ENCODE measurements at places on chromosomes 2 and 18.

DNA sequence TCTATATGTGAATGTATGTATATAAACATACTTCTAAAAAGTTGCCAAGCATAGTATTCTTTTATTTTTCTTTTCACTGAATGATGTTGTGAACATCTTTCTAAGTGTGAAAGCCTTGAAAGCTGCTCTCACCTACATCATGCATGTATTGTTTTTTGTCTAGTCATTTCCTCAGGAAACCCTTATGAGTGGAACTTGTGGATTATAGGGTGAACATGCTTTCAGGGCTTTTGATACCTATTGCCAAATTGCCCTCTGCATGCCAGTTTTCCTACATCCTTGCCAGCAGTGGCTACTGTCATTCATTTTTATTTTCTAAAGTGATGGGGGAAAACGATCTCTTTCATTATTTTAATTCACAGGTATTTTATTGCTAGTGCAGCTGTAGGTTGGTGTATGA, 78.3 kb downstream of the ADAM23 start:
- no peak for DNase-seq

- DNase-seq, result no peak
Observed at GRCh38 chr2:106833256-106833655, 52.7 kb downstream of the ST6GAL2 start.

- no peak for DNase-seq
Observed at GRCh38 chr2:65554765-65555591, 122.6 kb upstream of the SPRED2 start.

GRCh38 chr2:101577173-101577572, 102.3 kb upstream of the RFX8 start:
- DNase-seq, result no peak

- peak; percentile 1 for DNase-seq
Observed at GRCh38 chr2:123953846-123954245, 71.2 kb upstream of the CNTNAP5 start.

DNA sequence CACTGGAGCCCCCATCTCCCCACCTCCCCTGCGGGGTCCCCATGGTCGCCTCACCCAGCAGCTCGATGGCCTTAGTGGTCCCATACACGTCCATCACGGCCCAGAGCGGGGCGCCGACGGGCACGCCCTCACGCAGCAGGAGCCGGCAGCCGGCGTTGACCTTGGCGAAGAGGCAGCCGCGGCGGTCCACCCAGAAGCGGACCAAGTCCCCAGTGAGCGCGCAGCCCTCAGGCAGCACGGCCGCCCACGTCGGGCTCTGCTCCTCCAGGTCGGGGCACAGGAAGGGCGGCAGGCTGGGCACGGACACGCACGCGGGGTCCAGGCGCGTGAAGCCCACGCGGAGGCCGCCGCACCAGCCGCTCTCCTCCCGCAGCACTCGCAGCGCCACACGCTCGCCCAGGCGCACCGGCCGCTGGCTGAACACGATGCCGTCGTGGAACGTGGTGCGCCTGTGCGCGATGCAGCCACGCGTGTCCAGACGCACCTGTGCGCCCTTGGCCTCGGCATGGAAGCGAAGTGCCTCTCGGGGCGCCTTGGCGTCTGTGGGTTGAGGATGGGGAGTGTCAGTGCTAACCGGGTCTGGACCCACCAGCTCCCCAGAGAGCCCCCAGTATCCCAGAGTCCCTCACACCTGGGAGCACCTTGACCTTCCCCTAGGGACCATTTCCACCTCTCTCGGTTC, 4.6 kb downstream of the NEURL3 start:
- DNase-seq, result no peak

DNA sequence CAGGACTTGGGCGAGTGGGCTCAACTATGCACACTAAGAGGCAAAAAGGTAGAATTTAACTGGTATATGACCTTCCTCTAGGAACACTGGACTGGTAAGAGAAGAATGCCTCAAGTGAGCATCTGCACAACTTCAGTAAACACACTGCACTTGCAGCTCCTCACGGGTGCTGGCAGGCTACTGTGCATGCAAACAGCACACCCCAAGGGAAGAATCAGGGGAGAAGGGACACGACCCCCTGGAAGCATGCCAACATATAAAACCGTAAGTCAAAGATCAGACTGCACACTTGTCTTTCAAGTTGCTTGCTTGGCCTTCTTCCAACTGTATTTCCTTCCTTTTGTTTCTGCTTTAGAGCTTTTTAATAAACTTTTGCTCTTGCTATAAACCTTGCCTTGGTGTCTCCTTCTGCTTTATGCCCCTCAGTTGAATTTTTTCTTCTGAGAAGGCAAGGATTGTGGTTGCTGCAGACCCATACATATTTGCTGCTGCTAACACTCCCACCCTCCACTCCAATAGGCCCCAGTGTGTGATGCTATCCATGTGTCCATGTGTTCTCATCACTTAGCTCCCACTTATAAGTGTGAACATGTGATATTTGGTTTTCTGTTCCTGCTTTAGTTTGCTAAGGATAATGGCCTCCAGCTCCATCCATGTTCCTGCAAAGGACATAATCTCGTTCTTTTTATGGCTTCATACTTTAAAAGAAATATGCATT, 263.7 kb upstream of the SPOPL start:
- no peak for DNase-seq

GRCh38 chr2:161825429-161825828, 201.2 kb downstream of the SLC4A10 start:
- no peak for DNase-seq

- DNase-seq, result no peak
Observed at GRCh38 chr2:204533629-204534370, 11.5 kb upstream of the PARD3B start.

DNA sequence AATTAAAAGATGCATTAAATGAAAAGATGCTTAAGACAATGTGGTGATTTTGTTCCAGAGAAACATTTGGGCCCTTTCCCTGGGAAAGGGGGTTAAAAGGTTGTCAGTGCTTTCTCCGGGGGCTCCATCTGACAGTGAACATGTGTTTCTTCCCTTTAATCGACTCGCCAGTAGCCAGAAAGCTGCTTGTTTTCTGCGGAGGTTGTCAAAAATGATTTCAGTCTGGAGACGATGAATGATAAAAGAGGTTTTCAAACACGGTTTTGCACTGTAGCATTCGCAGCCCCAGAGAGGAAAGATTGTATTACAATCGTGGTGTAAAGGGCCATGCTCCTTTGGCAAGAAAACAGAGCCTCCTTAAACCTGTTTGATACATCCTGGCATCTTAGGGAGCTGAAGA, 111.5 kb upstream of the MEIS1 start:
- DNase-seq, result no peak

DNA sequence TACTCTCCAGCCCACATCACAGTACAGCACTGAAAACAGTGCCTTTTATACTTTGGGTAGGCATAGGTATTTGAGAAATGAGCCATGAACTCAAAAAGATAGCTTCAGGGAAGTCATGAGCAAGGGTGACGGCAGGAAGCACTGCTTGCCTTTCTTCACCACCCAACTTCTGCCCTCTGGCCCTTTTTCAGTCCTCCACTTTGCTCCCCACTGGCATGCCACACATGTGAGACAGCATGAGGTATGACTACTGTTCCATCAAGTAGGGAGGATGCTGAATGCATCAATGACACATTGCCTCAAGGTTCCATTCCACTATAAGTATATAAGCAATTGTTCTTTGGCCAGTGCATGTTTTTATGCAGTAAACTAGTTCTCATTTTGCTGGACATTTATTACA, 373.0 kb downstream of the NRXN1 start:
- no peak for DNase-seq

GRCh38 chr2:83221258-83221657, 1237.8 kb downstream of the SUCLG1 start:
- no peak for DNase-seq

DNA sequence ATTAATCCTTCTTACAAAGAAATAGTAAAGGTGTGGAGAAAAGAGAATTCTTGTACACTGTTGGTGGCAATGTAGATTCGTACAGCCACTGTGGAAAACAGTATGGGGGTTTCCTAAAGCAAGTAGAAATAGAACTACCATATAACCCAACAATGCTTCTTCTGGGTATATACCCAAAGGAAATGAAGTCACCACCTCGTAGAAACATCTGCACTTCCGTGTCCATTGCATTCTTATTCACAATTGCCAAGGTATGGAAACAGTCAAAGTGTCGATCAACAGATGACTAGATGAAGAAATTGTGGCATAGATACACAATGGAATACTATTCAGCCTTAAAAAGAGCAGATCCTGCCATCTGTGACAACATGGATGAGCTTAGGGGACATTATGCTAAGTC, 93.4 kb upstream of the TGIF1 start:
- DNase-seq, result no peak

GRCh38 chr2:219422952-219423534, 4.9 kb downstream of the DES start:
- no peak for DNase-seq

DNA sequence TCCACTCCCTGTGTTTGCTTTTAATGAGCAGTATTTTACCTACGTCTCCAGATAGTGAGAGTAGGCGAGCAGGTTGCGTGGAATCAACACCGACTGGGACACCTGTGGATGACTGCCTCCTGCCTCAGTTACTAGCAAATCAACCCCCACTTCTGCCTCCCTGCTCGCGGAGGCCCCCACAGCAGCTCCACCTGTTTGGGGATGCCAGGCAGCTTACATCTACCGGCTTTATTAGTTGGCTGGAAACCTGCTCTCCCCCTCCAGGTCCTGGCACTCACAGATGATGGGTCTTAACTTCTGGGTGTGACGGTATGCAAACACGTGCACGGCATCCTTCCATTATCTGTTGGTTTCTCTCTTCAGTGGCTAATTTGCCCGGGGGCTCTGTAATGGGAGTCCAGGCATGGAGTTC, 164.4 kb upstream of the SESTD1 start:
- DNase-seq, result no peak

DNA sequence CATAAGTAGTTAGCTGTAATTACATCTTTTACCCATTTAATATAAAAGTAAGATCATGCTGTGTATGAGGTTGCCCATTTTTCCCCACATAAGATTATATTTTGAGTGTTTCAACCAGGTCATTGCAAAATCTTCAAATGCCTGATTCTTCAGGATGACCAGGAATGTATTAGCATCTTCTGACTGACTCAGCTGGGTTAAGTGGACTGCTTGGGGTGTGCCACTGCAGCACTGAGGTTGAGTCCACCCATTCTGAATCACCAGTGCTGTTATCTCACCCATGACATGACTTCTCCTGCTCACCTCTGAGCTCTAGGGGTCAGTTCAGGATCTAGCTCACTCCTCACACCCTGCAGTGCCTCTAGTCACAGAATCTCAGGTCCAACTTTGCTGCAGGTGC, 576.7 kb upstream of the ZEB2 start:
- DNase-seq, result no peak
